ENCODE measurements at places on chromosomes 7 and 10. TPM values are rescaled to one million over a fixed set of nuclear protein-coding genes. Genes with fewer than 3 reads are reported as not detected.

GRCh38 chr7:43693687-43694398 is 35.5 kb downstream of the COA1 start:
- DNase-seq, result no peak

DNA sequence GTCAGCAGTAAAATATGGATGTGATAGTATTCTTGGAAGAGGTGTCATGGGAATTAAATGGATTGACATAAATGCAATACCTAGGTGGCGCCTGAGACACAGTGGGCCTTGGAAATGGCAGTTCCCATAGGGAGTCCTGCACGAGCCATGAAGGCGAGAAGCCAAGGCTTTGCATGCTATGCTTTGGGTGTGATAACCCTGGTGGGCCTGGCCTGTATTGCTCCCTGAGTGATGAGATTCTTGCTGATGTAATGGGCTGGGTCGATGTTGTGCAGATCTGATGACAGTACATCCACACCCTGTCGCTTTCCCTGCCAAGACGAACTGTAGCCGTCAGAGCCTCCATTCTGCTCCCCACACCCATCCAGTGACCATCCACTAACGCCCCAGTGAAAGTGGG is 46.4 kb downstream of the CREB5 start:
- peak; percentile 82 for DNase-seq

GRCh38 chr10:93837822-93838221 is 56.0 kb upstream of the SLC35G1 start:
- DNase-seq, result no peak

DNA sequence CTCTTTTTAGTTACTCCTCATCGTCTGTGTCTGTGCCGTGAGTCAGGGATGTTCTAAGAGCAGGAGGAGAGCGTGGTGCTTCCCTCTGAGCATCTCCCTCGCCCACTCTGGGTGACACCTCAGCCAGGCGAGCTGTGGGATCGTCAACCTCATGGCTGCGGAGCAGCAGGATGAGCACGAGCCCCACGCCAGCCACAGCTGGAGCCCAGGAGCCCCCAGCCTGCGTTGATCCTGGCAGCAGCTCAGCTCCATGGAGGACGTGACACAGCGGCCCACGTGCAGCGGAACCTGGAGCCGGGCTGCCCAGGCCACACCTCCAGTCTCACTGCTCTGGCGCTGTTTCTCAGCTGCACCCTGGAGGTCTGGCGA is 512.0 kb downstream of the PTPRN2 start:
- no peak for DNase-seq

DNA sequence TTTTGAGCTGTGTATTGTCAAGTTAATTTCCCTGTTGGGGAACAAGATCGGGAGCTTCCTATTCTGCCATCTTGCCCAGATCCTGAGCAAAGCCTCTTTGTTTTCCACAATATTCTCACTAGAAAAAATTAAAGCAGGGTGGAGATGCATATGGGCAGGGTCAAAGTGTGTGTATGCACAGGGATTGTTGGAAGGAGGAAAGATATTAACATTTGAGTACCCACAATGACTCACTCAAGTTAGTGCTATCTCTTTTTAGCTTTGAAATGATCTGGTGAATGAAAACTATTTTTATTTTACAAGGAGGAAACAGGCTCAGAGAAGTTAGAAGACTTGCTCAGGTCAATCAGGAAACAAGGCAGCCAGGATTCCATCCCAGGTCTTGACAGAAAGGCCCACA is 6.7 kb upstream of the BTBD16 start:
- no peak for DNase-seq

DNA sequence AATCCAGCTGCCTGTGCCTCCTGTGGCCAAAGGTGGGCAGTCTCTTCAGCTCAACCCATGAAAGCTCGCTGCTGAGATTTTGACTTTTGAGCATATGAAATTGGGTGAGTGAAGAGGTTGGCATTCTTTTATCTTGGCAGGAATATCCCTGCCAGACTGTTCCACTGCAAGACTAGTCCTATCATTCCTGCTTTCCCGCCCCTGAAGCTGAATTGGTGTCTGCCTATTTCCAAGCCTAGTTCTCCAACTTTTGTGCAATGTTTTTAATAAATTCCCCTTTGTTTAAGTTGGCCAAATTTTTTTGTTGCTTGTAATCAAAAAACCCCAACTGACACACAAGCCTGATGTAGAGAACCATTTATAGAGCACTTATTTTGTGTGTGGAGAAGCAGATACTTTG is 34.8 kb upstream of the BICC1 start:
- DNase-seq, result no peak

- no peak for DNase-seq
Observed at GRCh38 chr10:58486821-58487220, 25.9 kb upstream of the BICC1 start.

DNA sequence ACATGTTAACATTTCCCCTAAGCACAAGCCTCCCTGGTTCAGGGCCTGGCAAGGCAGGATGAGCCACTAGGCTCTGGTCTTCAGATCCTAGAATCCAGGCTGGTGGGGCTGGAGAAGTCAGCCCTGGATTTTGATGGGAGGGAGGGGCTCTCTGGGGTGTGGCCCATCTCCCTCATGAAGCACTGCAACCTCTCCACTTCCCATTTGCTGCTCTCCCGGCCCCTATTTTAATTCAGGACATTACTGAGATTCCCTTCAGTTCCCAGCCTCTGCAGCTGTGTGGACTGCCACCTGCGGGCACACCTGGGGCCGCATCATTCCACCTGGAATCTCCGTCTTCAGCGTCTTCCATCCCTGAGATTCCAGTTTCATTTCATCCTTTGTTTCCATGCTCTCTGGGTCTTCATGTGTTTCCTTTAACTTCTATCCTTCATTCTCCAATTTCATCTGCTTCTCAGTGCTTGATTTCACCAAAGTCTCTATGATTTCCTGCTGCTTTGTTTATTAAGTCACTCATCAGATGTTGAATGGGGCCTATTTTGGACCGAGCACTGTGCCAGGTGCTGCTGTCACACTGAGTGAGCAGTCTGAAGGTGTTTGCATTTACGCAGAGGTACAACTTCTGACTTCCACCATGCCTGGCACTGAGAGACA is 253.6 kb downstream of the WDR37 start:
- DNase-seq, result no peak

Gene TCAF2
- total RNA-seq, result 1.6 TPM

Gene ABCC2
- 0.52 TPM for total RNA-seq

Gene CTAGE8
- total RNA-seq, result not detected

Gene GBX1
- total RNA-seq, result not detected

Gene LDB3
- 24.1 TPM for total RNA-seq

Gene AKR1C4
- not detected for total RNA-seq

Gene LIPK
- not detected for total RNA-seq

Gene MYL10
- total RNA-seq, result not detected

Gene GOLGA7B
- total RNA-seq, result 0.33 TPM

Gene OGA
- total RNA-seq, result 85.4 TPM

Gene GDF2
- not detected for total RNA-seq
